Upper lobe of right lung (tissue), 1 donor: ENCODE measurements at places on chromosomes 2 and 18.

- H3K4me1 ChIP-seq, result no peaks in the 10 kb centered on the region
- DNase-seq, result no peak
- H3K36me3 ChIP-seq, result no peaks in the 10 kb centered on the region
- no peak overlapping the region for H3K4me3 ChIP-seq
Measured at GRCh38 chr2:122754561-122754960, 999.1 kb downstream of the TSN start.

DNA sequence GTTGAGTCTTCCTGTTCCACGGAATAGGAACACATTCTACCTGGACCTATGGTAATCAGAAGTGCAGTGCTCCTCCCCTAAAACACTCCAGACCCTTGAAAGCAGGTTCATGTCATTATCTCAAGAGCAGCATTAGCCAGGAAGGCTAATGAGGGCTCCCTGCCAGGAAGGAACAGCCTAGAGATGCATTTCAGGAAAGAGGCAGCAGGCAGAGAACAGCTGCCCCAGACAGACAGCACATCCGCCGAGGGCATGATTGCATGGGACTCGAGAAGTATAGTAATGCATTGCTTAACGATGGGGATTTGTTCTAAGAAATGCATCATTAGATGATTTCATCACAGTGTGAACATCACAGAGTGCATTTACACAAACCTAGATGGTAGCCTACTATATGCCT, 171.5 kb downstream of the ALK start:
- DNase-seq, result no peak
- no peaks in the 10 kb centered on the region for H3K36me3 ChIP-seq
- H3K4me1 ChIP-seq, result no peaks in the 10 kb centered on the region
- no peaks in the 10 kb centered on the region for H3K27me3 ChIP-seq
- H3K27ac ChIP-seq, result no peak overlapping the region

- peak; percentile 49 for DNase-seq
- no peak overlapping the region for H3K4me3 ChIP-seq
- no peak overlapping the region for H3K27ac ChIP-seq
Measured at GRCh38 chr2:219296142-219296541, 13.1 kb downstream of the PTPRN start.

DNA sequence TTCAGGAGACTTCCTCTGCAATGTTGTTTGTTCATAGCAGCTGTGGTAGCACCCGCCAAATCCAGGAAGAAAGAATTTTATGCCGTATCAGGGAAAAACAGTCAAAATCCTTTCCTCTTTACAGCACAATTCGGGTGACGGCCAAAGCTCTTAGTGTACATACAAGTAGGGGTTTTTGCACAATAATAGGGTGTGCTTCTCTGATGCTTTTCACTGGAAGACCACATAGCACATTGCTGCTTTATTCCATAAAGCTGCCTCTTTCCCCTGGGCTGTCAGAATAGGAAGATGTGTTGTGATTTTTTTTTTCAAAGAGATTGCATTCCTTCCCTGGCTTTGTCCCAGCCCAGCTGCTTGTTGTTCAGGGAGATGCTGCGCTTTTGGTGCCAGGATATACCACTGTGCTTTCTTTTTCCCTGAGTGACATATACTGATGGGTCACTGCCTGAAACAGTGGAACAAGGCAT, 27.2 kb upstream of the LANCL1 start:
- H3K27me3 ChIP-seq, result no peaks in the 10 kb centered on the region
- no peaks in the 10 kb centered on the region for H3K4me1 ChIP-seq
- no peak overlapping the region for H3K27ac ChIP-seq
- DNase-seq, result no peak
- H3K36me3 ChIP-seq, result no peaks in the 10 kb centered on the region
- peak overlapping the region; percentile 37 for H3K4me3 ChIP-seq

GRCh38 chr2:47225061-47225783, 70.1 kb upstream of the STPG4 start:
- no peaks in the 10 kb centered on the region for H3K27me3 ChIP-seq
- H3K4me1 ChIP-seq, result peaks cover 14% of the 10 kb centered on the region
- no peaks in the 10 kb centered on the region for H3K36me3 ChIP-seq

DNA sequence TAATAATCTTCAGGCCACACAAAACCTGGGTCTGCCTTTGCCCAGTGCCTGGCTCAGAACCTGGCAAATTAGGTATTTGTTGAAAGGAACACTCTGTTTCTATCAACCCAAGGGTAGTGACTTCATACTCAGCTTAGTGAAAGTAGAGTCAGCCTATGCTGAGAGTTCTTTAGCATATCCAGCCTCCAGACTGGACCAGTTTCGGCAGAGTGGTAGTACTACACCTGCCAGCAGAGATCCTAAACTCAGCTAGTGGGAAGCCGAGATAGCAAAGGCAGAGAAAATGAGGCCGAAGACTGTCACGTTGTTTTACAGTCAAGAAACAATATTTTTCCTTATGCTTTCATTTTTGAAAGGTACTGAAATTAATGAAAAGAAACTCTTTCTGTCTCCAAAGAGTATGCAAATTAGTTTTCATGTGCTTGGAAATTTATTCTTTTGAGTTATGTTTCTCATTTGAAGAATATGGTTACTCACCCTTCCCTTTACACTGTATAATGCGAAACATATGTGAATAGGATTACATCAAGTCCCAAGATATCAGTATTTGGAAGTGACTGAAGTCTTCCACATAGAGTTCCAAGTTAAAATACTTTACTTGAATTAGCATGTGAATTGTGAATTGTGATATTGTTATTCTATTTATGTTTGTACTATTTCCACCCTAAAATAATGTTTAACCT, 52.2 kb upstream of the UGP2 start:
- H3K27me3 ChIP-seq, result no peaks in the 10 kb centered on the region
- no peak overlapping the region for H3K4me3 ChIP-seq
- H3K4me1 ChIP-seq, result no peaks in the 10 kb centered on the region
- no peak for DNase-seq
- no peaks in the 10 kb centered on the region for H3K36me3 ChIP-seq

DNA sequence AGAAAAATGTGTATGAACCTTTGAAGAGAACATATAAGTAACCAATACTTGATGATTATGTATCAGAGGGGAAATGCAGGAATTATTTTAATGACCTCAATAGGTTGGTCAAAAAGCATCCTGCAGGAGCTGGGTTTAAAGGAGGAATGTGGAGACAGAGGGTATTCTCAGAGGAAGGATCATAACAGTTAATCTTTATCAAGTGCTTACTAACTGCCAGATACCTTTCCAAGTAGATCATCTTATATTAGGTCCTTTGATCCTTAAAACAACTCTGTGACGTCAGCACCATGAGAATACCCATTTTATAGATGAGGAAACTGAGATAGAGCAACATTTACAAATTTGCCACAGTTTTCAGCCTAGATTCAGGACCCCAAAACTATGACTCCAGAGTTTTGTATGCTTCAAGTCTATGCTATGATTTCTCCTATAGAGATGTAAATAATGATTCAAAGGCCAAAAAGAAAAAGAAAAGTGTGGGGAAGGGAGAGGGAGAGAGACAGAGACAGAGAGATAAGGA, 3.0 kb downstream of the RFTN2 start:
- H3K36me3 ChIP-seq, result no peaks in the 10 kb centered on the region
- H3K27me3 ChIP-seq, result no peaks in the 10 kb centered on the region
- peaks cover 13% of the 10 kb centered on the region for H3K4me1 ChIP-seq
- no peak for DNase-seq
- no peak overlapping the region for H3K4me3 ChIP-seq

DNA sequence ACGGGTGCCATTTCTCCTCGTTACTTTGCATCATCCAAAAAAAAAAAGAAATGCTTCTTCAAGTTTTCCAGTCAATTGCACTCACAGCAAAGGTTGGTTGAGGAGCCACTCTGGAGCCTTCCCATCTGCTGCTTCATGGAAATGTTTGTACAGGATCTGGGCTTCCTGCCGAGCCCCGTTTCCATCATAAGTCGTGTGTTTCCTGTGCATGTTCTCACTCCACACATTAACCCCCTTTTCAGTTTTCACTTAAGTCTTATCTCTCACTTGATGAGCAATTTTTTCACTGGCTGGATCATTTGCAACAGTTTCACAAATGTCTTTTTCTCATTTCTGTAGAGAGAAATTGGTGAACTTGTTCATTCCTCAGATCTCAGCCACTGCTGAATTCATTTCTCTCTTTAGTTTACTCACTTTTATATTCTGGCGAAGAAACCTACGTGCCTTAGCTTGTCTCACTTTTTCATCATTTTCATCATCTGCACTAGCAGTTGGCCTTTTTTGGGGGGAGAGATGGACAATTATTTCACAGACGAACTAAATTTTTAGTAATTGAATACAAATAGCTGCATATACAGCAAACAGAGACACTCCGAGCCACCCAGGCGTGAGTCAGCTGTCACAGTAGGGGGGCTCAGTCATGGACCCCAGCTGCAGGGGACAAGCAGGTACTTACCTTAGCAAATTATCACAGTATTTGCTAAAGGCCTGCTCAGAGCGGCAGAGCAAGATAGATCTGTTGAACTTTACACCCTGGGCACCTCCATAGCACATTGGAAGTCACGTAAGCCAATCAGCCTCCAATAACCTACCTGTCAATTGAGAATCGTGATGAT, 750.8 kb upstream of the ID2 start:
- H3K4me3 ChIP-seq, result no peak overlapping the region
- H3K27me3 ChIP-seq, result no peaks in the 10 kb centered on the region
- no peak overlapping the region for H3K27ac ChIP-seq
- no peaks in the 10 kb centered on the region for H3K36me3 ChIP-seq
- no peak for DNase-seq

GRCh38 chr2:234324116-234324515, 172.8 kb downstream of the ARL4C start:
- H3K4me3 ChIP-seq, result no peak overlapping the region
- no peak overlapping the region for H3K27ac ChIP-seq
- no peak for DNase-seq
- H3K36me3 ChIP-seq, result no peaks in the 10 kb centered on the region
- H3K27me3 ChIP-seq, result no peaks in the 10 kb centered on the region

DNA sequence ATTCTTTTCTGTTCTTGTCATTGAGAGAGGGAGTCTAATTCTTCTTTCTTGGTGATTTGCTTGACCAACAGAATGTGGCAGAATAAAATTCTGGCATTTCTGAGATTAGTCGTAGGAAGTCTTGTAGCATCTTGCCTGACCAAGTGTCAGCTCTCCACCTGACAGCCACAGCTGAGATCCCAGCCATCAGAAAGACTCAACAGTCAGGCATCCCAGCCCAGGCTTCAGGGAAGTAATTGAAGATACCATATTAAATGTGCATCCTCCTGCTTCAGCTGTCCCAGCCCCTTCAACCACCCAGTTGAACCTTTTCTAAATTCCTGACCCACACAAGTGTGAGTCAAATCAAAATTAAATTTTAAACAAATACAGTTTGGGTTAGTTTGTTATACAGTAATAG, 208.3 kb downstream of the PIK3C3 start:
- no peak overlapping the region for H3K4me3 ChIP-seq
- H3K27me3 ChIP-seq, result no peaks in the 10 kb centered on the region
- no peaks in the 10 kb centered on the region for H3K4me1 ChIP-seq
- H3K36me3 ChIP-seq, result no peaks in the 10 kb centered on the region
